ENCODE measurements at places on chromosomes 3 and 15.

GRCh38 chr3:135889443-135889842 lies 76.1 kb upstream of the PPP2R3A start:
- no peak for DNase-seq

DNA sequence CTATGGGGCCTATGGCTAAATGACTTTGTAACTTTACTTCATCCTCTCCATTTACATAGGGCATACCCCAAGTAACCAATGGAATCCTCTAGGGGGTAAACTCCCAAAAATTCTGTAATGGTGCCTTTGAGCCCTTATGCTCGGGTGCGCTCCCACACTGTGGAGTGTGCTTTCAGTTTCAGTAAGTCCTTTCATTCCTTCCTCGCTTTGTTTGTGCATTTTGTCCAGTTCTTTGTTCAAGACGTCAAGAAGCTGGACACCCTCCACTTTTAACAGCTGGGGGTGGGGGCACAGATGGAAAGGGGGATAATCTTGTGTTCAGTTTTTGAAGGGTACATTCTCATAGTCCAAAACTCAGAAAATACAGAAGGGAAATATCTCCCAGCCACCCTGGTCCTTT lies 84.4 kb upstream of the C2CD4B start:
- DNase-seq = no peak

GRCh38 chr3:165523801-165524200 lies 313.4 kb downstream of the BCHE start:
- DNase-seq = no peak

DNA sequence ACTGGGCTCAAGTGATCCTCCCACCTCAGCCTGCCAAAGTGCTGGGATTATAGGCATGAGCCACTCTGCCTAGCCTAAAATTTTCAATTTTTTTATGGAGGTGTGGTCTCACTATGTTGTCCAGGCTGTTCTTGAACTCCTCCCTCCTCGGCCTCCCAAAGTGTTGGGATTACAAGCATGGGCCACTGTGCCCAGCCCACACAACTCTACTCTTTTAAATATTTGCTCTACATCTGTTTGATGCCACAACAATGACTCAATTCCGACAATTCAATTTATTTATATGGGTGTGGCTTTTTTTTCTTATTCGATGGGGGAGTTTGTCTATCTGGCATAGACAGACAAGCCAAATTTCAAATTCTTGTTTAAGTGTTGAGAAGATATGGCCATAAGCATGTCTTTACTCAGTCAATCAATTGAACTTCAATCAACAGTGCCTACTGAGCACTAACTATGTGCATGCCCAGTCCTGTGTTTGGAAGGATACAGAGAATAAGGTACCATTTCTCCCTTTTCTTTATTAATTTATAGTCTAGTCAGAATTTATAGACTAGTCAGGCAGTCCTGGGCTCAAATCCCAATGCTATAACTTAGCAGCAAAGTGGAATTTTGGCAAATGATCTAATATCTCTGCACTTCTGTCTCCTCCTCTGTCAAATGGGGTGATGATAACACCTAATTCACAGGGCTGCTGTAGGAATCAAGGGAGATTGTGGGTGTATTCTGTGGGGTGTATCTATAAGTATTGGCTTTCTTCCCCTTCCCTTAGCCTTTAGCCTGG lies 54.6 kb upstream of the PIAS1 start:
- no peak for DNase-seq

DNA sequence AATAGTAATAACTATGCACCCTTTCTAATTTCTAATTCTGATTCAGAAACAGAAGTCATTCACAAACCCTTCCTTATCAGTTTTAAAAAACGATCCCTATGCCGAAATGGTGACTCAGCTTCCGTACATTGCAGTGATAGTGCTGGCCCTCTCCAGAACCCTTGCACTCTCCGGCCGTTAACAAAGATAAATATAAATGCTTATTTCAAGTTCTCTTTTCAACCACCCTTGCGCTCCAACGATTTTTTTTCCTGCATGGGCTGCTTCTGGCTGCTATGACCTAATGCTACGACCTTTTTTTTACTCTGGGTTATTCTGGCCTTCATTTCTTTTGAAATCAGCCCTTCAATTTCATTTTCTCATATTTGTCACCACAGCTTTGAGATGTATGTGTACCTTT lies 646.2 kb downstream of the NTRK3 start:
- DNase-seq = peak; percentile 54

- no peak for DNase-seq
Observed at GRCh38 chr3:57069503-57069902, 9.0 kb downstream of the SPATA12 start.

DNA sequence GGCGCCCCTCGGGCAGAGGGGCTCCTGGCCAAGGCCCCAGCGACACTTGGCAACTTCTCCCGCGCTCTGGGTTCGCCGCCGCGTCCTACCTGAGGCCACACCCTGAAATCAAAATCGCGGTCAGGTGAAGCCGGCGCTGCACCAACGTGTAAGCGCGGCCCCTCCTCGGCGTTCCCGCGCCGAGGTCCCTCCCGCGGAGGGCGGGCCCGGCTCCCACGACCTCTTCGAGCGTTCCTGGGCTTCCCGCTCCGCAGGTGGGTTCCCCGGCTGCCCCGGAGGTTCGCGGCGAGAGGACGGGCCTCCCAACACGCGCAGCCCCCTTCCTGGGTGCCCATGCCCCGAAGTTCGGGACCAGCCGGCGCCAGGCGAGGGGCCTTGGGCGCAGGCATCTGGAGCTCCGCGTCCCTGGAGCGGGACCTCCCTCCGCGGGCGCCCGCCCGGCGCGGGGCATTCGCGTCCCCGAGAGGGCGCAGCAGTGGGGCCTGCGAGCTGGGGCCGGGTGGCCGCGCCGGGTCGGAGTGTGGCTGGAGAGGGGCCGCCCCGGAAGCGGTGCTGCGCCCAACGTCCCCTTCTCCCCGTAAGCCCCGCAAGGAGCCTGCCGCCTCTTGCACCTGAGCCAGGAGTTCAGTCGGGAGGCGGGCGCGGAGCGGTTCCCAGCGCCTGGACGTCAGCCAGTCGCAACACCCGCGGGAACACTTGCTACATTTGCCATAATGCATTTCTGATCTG lies 13.7 kb downstream of the PAK6 start:
- DNase-seq = no peak

GRCh38 chr3:141915016-141915415 lies 38.6 kb downstream of the ATP1B3 start:
- no peak for DNase-seq

GRCh38 chr3:113054552-113054951 lies 63.8 kb downstream of the GTPBP8 start:
- DNase-seq = no peak

- DNase-seq = no peak
Observed at GRCh38 chr3:127613406-127613805, 15.2 kb downstream of the MCM2 start.

GRCh38 chr3:132628157-132628556 lies 31.1 kb downstream of the ACKR4 start:
- no peak for DNase-seq

DNA sequence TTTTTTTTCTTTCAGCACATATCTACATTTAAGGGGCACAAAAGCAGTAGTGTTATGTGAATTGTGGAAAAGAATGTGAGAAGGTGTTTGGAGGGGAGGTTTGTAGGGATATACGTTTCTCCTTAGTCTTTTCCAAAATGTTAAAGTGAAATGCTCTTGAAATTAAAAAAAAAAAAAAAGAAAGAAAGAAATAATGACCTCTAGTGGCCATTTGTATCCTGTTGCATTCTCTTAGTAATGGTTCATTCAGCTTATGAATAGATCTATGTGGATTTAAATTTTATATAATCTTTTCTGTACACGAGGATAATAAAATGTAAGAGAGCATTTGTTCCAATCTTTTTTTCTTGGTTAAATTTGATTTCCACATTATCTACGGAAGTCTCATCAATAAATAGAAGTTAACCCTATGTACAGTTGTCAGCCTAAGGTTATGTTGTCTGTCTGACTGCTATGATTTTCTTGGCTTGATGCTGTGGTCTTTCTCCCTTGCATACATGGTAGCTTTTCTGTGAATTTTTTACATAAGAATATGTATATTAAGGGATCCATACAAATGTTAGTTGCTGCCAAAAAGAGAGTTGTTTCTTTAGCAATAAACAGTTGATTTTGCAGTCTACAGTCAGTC lies 1.7 kb downstream of the P2RY13 start:
- peak; percentile 9 for DNase-seq

DNA sequence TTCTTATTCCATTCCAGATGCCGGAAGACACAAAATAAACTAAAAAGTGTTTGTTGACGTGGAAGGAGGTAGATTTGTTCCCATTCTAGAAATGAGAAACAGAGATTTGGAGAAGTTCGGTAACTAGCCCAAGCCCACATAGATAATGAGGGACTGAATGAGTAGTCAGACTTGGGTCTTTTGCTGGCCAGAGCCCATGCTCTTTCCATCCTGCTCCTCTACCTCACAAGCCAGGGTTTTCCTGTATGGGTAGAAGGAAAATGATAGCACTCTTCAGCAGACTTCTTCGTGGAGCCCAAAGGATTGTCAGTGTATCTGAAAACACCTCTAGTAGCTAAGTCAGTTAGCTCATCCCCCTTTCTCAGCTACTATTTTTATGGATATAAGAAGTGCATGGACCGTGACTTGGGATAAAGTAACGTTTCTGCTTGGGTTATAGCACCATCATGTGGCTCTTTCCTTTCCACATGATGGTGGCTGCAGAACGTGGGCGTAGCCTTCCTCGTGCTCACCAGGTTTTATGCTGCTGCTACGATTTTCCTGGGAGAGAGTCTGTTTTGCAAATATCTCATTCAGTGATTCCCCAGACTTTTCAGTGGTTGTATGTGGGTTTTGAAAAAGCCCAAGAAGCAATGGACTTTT lies 84.6 kb downstream of the DGKG start:
- peak; percentile 37 for DNase-seq

DNA sequence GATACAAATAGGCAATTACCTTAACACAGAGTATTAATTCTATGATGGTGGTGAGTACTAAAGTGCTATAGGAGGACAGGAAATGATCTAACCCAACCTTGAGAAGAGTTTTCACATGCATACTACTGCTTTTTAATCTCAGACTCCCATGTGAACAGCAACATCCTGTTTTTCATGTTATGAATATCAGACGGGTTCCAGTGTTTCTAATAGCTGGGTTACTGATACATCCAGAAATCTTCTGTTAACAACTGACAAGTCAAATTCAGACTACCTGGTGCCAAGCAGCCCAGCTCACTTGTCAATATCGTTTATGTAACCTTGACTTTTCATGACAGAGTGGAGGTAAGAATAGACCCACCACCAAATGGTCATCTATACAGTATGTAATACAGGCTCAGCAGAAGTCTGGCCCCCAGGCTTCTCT lies 220.2 kb upstream of the COL8A1 start:
- DNase-seq = no peak

DNA sequence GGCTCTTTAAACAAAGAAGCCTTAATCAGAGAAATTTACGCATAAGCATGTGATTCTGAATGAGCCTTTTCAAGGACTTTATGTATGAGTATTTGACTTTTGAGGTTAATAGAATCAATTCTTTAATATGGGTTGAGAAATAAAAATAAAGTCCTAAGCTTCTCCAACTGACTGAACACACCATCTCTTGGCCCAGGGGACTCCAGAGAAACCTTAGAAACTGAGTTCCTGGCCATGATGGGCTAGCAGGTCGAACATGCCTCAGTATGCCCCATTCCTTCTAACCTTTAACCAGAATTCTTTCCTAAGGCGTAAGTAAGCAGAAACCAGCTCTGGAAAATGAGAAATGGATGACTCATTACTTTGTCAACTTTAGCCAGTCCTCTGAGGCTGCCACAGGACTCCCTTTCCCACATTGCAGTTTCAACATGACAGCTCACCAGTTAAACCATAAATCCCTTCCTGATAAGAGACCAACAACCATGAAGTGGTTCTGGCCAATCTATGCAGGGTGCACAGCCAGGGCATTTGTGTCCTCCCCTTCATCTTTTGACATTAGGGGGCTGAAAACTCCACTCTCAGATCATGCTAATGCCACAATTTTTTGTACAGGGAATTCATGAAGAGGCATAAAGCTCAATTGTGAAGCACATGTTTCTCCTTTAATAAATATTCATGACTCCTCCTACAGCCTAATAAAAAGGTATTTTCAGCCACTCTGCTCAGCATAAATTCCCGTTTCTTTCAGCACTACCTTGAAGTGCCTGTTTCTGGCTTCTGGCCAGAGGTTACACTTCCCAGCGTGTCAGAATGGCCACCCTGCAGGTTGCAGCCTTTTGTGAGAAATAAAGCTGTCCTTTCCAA lies 33.3 kb downstream of the TM4SF18 start:
- peak; percentile 50 for DNase-seq

DNA sequence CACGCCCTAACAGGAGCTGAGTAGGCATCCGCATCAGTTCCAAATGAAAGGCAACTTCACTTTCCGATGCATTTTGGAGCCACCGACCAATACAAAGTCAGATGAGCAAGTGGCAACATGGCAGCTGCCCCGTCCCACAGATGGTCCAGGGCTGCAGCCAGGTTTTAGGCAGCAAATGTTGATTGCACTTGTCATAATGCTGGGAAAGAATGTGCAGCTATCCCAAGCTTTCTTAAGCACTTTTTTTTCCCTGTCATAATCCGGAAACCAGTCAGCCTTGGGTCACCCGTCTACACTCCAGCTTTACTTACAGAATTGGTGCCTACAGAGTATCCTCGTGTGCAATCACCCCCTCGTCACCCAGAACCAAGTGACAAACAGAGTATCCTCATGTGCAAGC lies 147.7 kb downstream of the CHSY1 start:
- DNase-seq = no peak

- no peak for DNase-seq
Observed at GRCh38 chr15:78420766-78421165, 17.2 kb upstream of the IREB2 start.

DNA sequence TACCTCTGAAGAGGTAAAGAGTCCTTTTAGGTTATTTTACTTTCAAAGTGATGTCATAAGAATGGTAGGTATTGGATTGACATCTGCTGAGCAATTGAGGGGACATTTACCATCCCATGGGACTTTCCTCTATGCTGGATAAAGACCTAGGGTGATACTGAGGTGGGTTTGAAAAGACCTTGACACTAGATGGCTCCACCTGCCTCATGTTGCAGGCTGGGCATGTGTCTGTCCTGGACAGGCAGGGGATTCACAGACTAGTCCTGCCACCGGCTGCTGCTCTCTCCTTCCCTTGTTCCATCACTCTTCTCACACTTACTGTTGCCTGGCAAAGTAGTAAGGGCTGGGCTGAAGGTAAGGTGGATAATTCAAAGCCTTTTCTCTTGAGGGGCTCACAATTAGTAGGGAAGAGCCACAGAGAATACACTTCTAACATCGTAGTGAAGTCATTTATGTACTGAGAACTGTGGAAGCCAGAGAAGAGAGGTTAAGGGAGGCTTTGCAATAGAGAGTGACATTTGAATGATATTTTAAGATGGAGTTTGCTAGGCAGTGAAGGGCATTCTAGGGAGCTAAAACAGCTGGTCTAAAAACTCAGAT lies 27.7 kb downstream of the TRAK1 start:
- DNase-seq = peak; percentile 49

Data from K562 (cell line).